NAMALWA (cell line): ENCODE measurements at places on chromosomes 7 and 10.

GRCh38 chr7:42692621-42693020, 219.2 kb downstream of the C7orf25 start:
- DNase-seq: no peak

DNA sequence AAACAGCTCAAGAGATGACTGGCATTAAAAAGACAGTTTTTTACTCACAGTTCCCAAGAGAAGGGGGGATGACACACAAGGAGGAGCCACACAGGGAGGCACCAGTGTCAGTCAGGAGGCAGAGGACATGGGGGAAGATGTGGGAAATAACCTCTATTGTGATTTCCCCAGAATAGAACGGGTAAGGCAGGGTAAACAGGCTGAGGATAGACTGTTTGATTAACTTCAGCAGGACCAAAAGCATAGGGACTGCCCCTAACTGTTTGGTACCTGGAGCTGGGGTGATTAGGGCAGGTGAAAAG, 60.7 kb downstream of the RAPGEF5 start:
- no peak for DNase-seq

GRCh38 chr10:103637927-103638557, 144.5 kb downstream of the NEURL1 start:
- no peak for DNase-seq

- no peak for DNase-seq
These were observed 122.2 kb downstream of the PDE1C start for GRCh38 chr7:31948029-31948428.

GRCh38 chr7:141053626-141054025, 20.2 kb upstream of the TMEM178B start:
- DNase-seq: no peak

- DNase-seq: no peak
These were observed 42.3 kb downstream of the UNCX start for GRCh38 chr7:1274876-1275375.

DNA sequence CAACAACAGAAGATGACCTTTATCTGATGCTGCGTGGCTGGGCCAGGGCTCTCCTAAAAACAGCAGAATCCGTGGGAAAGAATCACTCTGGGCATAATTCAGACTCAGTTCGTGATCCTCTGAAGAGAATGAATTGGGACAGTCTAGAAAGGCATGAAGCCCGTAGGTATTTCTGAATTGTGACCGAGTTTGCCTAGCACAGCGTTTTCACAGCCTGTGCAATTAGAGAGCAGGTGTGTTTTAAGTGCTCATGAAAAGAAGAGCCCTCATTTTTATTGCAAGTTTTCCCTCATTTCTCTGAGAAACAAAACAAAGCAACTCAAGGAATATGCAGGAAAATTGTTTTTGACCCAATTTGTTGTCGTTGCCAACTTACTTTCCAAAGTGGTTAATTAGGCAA, 366.2 kb downstream of the WDR11 start:
- no peak for DNase-seq

GRCh38 chr10:15244635-15245197, 76.2 kb upstream of the NMT2 start:
- DNase-seq: no peak

DNA sequence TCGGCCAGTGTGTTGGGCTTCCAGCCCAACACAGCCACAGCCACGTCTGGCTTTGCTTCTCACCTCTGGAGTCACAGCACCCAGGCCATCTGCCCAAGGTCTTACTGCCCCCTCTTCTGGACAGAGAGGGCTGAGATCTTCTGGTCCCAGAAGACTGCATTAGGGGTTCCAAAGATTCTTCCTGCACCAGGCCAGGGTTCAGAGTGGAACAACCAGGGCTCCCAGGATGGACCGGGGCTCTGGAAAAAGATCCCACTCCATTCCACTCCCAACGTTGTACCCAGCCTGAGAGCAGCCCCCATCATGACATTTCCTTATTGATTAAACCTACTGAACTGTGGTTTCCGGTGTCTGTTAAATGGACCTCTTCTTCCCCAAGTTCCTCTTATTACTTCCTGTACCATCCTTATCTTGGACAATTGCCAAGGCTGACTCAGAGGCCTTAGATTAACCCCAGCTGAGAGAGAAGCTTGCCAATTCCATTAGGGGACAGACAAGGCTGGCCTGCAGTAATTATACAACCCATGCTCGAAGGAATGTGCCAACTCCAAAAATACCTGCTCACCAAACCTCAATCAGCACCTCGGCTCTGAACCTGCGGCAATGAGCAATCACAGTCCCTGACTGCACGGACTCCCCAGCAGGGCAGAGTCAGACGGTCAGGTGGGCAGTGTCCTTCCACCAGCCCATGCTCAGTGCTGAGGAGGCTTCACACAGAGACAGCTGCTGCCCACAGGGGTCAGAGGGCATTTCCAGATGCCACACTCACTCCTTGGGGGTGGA, 47.9 kb upstream of the NPFFR1 start:
- peak; percentile 86 for DNase-seq

DNA sequence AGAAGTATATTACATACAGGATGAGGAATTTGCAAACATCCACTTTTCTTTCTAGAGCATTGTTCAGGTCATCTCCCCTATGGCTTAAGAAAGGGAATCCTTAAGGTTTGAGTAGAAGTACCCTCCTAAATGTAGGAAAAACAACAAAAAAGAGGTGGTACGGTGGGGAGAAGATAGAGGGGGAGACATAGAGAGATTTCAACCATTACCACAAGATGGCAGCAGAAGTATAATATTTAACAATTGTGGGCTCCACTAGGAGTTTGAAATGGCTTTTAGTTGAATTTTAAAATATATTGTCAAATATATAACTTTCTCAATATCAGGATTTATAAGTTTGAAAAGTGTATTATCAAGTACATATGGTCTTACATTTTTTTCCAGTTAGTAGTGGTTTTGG, 72.7 kb upstream of the PRKG1 start:
- peak; percentile 44 for DNase-seq

GRCh38 chr10:21512573-21513404, 12.7 kb downstream of the SKIDA1 start:
- no peak for DNase-seq

DNA sequence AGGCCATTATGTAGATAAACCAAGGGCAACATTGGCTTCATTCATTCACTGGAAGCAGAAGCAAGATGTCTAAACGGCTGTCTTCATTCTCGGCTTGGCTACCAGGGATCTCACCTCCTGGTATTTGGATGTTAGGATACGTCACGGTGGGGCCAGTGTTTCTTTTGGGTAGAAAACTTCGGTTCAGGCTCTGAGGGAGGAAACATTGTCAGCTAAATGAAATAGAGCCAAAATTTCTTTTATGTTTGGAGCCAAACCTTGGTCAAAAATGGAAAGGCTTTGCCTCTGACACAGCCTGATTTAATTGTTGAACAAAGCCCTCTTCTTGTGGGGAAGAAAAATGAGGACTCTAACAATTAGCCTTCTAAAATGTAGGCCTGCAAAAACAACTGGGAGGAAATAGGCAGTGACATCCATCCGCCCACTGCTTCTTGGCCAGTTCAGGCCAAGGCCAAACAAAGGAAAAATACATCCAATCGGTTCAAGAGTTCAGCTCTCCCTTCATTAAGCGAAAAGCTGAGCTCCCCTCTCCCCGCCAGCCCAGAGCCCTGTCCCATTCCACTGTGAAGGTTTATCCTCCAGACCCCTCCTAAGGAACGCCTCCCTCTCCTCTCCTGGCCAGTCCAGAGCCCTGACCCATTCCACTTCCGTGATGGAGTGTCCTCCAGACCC, 44.4 kb downstream of the PFKFB3 start:
- no peak for DNase-seq

- no peak for DNase-seq
These were observed 2.0 kb downstream of the GRIFIN start for GRCh38 chr7:2474224-2474623.

DNA sequence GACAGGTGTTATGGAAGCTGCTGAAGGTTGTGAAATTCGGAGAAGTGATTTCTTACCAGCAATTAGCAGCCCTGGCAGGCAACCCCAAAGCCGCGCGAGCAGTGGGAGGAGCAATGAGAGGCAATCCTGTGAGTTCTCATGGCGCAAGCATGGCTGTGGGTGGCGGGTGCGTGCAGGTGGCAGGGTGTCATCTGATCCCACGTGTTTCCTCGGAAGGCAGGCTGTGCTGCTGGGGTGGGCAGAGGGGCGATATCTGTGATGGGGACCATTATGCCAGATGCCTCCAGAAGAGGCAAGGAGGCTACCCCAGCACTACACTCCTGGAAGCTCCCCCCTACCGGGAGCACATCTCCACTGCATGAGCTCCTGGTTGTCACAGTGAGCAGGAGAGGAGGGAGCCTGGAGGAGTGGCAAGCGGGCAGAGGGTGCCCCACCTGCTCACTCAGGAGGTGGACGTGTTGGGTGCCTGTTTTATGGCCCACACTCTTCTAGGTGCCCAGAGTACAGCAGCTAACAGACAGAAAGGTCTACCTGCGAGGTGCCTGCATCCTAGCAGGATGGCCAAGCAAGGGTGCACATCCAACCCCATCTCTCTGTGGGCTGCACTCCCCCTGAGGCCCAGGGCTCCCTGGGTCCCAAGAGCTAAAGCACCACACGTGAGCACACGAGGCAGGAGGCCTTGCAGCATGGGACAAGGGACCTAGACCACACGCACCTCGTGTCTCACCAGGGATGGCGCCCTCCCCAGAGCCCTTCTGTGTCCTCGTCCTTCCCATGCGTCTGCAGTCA, 204.7 kb downstream of the EBF3 start:
- no peak for DNase-seq

DNA sequence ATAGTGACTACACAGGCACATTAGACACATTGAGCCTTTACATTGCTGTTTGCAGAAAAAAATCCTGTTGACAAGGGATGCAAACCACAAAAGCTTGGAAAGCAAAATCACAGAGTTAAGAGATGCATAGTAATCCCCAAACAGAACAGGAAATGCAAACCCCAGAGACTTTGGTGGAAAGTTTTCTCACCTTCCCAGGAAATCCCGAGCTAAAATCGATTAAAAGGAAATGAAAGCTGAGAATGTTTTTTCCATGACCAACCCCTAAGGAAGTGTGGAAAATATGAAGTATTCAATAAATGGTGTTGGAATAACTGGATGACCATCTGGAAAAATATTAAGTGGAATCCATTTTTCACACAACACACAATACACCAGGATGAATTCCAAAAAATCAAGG, 598.7 kb downstream of the GRID1 start:
- no peak for DNase-seq

- peak; percentile 21 for DNase-seq
These were observed 83.1 kb downstream of the VPS41 start for GRCh38 chr7:38825721-38826440.

DNA sequence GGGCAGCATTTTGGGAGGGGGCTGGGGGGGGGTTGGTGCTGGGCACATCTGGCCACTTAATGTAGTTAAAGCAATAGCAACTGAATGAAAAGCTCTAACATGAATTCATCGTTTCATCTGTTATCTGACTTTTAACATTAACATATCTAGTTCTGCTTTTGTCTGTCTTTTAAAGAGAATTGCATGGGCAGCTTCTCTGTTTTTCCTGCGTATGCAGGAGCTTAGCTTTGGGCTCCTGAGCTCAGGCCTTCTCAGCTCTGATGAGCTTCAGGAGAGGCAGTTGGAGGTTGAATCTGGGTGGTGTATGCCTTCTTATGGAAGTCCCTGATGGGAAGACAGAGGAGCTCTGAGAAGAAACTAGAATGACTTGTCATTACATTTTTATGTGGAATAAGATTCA, 58.4 kb downstream of the DNAJB6 start:
- DNase-seq: no peak

DNA sequence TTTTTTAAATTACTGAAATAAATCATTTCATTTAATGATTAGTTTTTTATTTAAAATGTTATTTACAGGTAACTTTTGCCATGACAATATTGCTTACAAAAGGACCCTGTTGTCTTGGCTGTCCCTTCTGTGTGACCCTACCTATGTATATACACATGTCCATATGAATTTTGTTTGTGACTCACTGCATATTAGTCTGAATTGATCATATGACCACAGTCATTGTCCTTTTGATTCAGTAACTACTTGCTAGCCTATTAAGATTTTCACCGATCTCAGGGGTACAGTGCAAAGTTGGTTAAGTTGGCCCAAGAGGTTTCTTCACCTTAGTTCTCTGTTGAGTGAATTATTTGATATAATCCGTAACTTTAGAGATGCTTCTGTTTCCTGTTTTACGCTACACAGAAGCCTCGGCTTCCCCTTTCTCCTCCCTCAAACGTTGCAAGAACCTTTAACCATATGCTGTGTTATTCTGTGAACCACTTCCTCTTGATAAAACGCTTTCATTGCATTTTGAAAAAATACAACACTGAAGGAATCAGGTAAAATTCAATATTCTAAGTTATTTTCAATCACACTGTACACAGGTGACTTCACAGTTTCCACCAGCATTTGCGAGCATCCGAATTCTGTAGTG, 43.9 kb downstream of the APBB1IP start:
- peak; percentile 81 for DNase-seq

- no peak for DNase-seq
These were observed 89.0 kb downstream of the GLCCI1 start for GRCh38 chr7:8057566-8057965.

DNA sequence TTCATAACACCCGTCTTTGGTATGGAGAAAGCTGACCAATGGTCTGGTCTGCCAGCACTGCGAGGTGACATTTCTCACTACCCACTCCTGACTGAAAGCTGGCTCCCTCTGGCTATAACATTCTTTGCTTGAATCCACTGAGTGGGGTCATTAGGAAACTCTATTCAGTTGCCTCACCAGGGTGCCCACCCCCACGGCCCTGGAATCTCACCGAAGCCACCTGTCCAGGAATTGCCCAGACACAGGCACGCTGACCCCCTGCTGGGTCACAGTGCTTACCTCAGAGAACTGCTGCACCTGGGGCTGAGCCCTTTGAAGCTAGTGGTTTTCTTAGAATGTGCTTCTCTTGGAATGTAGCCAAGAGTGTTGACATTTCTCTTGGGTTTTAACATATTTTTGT, 28.6 kb downstream of the HECW1 start:
- DNase-seq: no peak

DNA sequence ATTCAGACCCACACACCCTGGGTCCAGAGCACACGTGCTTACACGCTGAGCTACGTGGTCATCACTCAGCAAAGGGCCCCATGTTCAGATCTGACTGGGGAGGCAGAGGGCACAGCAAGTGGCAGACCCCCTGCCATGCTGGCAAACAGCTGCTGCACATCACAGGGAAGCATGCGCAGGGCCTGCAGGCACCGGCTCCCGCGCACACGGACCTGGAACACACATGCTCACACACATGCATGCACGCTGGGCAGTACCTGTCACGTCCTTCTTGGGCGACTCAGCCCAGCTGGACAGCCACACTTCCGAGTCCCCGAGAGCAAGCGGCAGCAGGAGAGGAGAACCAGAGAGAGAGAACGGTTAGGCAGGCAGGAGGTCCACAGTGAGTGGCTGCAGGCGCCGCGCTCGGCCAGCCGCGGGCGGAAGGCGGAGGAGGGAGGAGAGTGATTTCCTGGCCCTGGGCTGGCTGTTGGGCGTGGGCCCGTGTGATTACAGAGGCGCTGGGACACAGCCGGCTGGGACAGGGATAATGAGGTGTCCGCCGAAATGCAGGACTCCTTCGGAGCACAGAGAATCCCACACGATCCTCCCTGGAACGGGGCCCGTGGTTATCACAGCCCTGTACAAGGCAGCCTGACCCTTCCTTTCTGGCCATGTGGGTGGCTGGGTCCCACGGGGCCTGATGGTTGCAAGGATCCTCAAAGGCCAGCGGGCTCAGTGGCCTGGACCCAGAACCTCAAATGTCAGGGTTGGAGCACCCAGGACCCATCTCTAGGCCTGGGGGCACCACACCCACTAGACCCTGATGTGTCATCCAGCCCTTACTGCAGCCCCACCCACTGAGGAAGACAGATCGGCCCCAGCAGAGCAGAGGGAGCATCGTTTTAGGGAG, 175.1 kb downstream of the NEURL1 start:
- no peak for DNase-seq
